ENCODE measurements at places on chromosomes 2 and 18. TPM values are rescaled to one million over a fixed set of nuclear protein-coding genes. Genes with fewer than 3 reads are reported as not detected.

RSAD2 gene
- total RNA-seq = 3.3 TPM

SULT1C3 gene
- not detected for total RNA-seq

PPP1R1C gene
- 24.0 TPM for total RNA-seq

SERPINB11 gene
- not detected for total RNA-seq

DNA sequence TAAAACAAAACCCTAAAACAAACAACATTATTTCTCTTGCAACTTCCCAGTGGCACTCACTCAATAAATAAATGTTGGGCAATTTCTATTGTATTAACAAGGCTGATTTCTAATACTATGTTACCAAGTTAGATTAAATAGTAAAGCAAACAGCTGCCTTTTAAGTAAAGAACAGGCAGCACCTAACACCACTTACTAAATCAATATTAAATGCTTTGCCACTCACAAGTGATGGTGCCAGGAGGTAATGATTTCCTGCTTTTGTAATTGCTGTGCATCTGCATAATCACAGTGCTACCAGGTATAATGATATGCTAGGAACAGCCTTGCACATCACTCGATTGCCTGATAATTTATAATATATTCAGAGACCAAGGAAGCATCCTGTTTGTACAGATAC lies 276.5 kb downstream of the NBAS start:
- DNase-seq = no peak

DNA sequence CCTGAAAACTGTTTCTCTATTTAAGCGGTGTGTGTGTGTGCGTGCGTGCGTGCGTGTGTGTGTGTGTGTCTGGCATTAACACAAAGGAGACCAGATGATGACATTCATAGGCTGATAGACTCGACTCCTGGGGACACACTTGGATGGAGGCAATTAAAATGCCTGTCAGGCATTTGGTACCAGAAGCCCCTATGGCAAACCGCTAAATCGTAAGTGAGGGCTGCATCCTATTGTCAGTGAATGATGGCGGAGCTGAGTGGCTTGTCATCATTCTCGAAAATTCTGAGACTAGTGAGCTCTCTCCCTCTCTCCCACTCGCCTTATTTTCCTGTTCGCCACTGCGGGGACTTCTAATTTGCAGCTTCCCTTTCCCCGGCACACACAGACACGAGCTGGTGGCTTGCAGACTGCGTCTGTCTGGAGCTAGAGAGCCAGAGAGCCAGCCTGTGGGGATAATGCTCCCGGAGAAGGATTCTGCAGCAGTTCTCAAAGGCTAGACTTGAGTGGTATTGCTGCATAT lies 155.4 kb downstream of the MAP2 start:
- peak; percentile 66 for DNase-seq

DNA sequence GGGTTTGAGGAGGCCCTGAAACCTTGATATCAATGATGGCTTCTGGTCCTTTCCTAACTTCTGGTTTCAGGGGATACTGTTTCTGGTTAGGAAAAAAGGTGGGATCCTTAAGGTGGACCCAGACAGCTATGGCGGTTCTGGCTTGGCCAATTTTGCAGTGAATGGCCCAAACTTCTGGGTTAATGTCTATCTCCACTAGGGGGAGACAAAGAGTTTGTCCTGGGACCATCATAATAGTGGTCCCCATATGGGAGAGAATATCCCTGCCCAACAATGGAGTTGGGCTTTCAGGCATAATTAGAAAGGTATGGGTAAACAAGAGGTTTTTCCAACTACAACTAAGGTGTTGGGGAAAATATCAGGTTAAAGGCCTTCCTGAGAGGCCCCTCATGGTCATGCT lies 273.5 kb downstream of the CALCRL start:
- no peak for DNase-seq

All from Right ventricle myocardium inferior (tissue), 1 donor.